ENCODE measurements at places on chromosomes 6 and 20. TPM values are rescaled to one million over a fixed set of nuclear protein-coding genes. Genes with fewer than 3 reads are reported as not detected.
A peak's percentile ranks its signal among the peaks of the same experiment; 100 is the strongest.

DNA sequence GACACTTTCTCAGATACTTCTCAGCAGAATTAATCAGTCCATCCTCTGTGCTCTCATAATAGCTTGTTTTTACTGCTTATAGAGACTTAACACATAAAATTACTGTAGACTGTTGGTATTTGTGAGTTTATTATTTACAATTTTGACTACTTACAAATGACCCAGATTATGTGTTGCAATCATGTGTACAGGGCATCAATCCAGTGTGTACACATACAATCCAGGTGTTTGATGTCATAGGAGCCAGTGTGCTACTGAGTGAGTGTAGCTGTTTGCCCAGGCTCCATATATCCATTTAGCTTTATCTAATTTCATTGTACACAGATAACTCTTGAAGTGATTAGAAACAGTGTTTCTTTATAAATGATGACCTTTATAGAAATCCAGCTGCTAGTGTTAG, 31.3 kb downstream of the TRMT11 start:
- H3K4me1 ChIP-seq: no peaks in the 10 kb centered on the region
- peaks cover 26% of the 10 kb centered on the region for H3K36me3 ChIP-seq
- H3K4me3 ChIP-seq: no peak overlapping the region
- no peaks in the 10 kb centered on the region for H3K27me3 ChIP-seq
- H3K27ac ChIP-seq: no peak overlapping the region

DNA sequence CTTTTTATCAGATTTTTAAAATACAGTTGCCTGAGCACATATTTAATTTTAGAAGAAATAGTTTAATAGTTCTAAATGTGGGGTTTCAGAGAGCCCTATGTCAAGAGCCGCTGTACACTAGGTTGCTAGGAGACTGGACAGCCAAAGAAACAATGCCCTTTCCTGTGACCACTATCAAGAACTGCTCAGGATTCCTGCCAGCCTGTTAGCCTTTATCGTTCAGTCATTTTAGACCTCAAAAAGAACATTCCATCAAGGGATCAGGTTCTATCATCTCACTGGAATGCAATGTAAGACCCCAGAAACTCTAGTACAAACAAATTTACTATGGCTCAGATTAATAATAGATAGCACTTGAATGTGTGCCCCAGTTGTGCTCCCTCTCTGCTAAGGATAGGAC, 181.2 kb upstream of the CCN2 start:
- no peaks in the 10 kb centered on the region for H3K36me3 ChIP-seq
- peak overlapping the region; percentile 88 for H3K27ac ChIP-seq
- peaks cover 43% of the 10 kb centered on the region for H3K4me1 ChIP-seq
- H3K4me3 ChIP-seq: no peak overlapping the region
- DNase-seq: no peak

- no peak for DNase-seq
- no peak overlapping the region for H3K27ac ChIP-seq
- no peak overlapping the region for H3K4me3 ChIP-seq
- H3K27me3 ChIP-seq: no peaks in the 10 kb centered on the region
- H3K4me1 ChIP-seq: no peaks in the 10 kb centered on the region
Measured at GRCh38 chr6:142014515-142014914, 118.2 kb upstream of the GJE1 start.

The ZSCAN31 gene
- total RNA-seq: 13.1 TPM

DNA sequence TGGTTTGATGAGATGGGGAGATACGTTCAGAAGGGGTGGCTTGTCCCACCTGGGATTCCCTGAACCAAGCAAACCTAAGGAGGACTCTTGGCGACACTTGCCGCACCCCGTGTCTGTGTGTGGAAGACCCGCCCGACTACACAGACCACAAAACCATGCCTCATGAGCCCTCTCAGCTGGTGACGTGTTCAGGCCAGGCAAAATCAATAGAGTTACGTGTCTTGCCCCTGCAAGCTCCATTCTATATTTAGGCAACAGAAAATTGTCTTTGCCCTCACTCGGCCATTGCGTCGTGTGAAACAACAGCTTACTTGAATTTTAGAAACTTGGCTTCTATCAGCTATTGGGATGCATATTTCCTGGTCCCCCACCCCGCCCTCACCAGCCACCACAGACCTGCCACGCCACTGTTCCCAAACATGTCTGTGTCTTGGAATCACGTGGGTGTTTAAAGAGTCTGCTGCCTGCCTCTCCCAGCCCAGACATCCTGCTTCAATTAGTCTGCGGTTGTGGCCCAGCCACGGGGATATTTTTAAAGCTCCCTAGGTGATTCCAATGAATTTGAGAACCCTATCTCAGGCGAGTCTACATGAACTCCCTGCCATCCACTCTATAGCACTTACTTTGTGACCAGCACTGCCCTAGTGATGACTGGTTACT, 279.2 kb upstream of the EXOC2 start:
- DNase-seq: no peak
- H3K4me1 ChIP-seq: no peaks in the 10 kb centered on the region
- H3K4me3 ChIP-seq: no peak overlapping the region

GRCh38 chr6:24910961-24911725, 24.6 kb downstream of the RIPOR2 start:
- H3K27me3 ChIP-seq: no peaks in the 10 kb centered on the region
- H3K36me3 ChIP-seq: no peaks in the 10 kb centered on the region
- H3K4me3 ChIP-seq: peak overlapping the region; percentile 60
- H3K4me1 ChIP-seq: peaks cover 33% of the 10 kb centered on the region

- H3K27me3 ChIP-seq: no peaks in the 10 kb centered on the region
- no peaks in the 10 kb centered on the region for H3K4me1 ChIP-seq
- H3K36me3 ChIP-seq: no peaks in the 10 kb centered on the region
- no peak overlapping the region for H3K27ac ChIP-seq
Measured at GRCh38 chr6:127581576-127581975, 4.6 kb downstream of the C6orf58 start.

- DNase-seq: no peak
- H3K4me1 ChIP-seq: peaks cover 15% of the 10 kb centered on the region
- H3K4me3 ChIP-seq: no peak overlapping the region
- no peak overlapping the region for H3K27ac ChIP-seq
- H3K36me3 ChIP-seq: no peaks in the 10 kb centered on the region
Measured at GRCh38 chr20:8535403-8536261, 403.6 kb downstream of the PLCB1 start.

GRCh38 chr20:10014431-10014830, 20.4 kb upstream of the ANKEF1 start:
- H3K27ac ChIP-seq: no peak overlapping the region
- no peaks in the 10 kb centered on the region for H3K4me1 ChIP-seq
- no peak overlapping the region for H3K4me3 ChIP-seq

The ARFGEF2 gene
- 37.4 TPM for total RNA-seq

The FAM83C gene
- total RNA-seq: not detected

DNA sequence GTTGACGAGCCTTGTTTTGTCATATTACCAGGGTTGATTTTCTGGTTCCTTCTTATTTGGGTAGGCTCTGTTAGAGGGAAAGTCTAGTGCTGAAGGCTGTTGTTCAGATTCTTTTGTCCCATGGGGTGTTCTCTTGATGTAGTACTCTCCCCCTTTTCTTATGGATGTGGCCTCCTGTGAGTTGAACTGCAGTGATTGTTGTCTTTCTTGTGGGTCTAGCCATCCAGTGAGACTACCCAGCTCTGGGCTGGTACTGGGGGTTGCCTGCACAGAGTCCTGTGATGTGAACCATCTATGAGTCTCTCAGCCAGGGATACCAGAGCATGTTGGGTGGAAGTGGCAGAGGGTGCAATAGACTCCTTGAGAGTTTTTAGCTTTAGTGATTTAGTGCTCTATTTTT, 680.6 kb downstream of the RFPL4B start:
- DNase-seq: no peak
- H3K4me3 ChIP-seq: no peak overlapping the region
- H3K4me1 ChIP-seq: no peaks in the 10 kb centered on the region
- H3K36me3 ChIP-seq: no peaks in the 10 kb centered on the region
- H3K27me3 ChIP-seq: no peaks in the 10 kb centered on the region
- no peak overlapping the region for H3K27ac ChIP-seq

DNA sequence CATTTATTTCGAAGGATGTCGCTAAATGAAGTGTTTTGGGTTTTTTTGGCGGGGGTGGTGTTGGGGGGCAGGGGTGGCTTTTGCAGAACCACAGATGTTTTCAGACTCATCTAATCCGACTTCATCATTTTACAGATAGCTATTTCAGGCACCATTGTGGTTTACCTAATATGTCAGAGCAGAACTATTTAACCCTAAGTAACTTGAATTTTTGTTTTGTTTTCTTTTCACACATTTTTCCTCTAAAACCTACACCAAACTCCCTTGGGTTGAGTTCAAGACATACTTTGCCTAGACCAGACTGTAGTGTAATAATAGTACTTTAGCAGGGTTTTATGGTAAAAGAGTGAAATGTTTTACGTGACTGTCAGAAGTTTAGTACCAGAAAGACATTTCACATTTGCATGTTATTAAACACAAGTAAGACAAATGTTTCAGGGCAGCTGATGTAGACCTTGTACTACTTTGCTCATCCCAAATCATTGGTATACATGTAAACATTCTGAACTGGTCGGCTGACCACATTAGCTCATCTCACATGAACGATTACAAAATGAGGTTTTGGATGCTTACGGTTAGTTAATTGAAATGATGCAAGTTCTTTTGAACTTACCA, 37.7 kb downstream of the MAP3K4 start:
- H3K4me3 ChIP-seq: no peak overlapping the region
- H3K27me3 ChIP-seq: no peaks in the 10 kb centered on the region
- peaks cover 12% of the 10 kb centered on the region for H3K4me1 ChIP-seq
- H3K27ac ChIP-seq: no peak overlapping the region
- no peak for DNase-seq
- H3K36me3 ChIP-seq: peaks cover 2% of the 10 kb centered on the region

- no peaks in the 10 kb centered on the region for H3K36me3 ChIP-seq
- DNase-seq: no peak
- no peak overlapping the region for H3K4me3 ChIP-seq
- no peaks in the 10 kb centered on the region for H3K27me3 ChIP-seq
- H3K4me1 ChIP-seq: peaks cover 23% of the 10 kb centered on the region
Measured at GRCh38 chr6:112007805-112008204, 46.1 kb upstream of the CCN6 start.

GRCh38 chr6:169188051-169188470, 65.6 kb downstream of the THBS2 start:
- no peak for DNase-seq
- H3K27me3 ChIP-seq: no peaks in the 10 kb centered on the region
- H3K27ac ChIP-seq: no peak overlapping the region
- peaks cover 25% of the 10 kb centered on the region for H3K4me1 ChIP-seq

DNA sequence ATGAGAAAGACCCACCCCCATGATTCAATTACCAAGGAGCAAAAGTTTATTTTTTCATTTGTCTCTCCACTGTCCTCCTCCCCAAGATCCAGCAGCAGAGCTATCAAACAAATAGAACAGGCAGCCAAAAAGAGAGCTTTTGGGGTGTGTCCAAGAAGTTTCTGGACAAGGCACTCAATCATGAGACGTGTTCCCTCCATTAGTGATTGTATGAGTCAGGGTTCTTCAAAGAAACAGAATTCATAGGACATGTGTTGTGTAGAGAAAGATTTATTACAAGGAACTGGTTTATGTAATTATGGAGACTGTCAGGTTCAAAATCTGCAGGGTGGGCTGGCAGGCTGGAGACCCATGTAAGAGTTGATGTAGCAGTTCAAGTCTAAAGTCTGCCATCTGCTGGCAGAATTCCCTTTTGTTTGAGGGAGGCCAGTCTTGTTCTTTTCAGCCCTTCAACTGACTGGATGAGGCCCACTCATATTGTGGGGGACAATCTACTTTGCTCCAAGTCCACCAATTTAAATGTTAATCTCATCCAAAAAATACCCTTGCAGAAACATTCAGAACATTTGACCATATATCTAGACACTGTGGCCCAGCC, 248.1 kb upstream of the OPRM1 start:
- H3K27me3 ChIP-seq: no peaks in the 10 kb centered on the region
- no peak overlapping the region for H3K27ac ChIP-seq
- H3K36me3 ChIP-seq: no peaks in the 10 kb centered on the region
- H3K4me1 ChIP-seq: no peaks in the 10 kb centered on the region

DNA sequence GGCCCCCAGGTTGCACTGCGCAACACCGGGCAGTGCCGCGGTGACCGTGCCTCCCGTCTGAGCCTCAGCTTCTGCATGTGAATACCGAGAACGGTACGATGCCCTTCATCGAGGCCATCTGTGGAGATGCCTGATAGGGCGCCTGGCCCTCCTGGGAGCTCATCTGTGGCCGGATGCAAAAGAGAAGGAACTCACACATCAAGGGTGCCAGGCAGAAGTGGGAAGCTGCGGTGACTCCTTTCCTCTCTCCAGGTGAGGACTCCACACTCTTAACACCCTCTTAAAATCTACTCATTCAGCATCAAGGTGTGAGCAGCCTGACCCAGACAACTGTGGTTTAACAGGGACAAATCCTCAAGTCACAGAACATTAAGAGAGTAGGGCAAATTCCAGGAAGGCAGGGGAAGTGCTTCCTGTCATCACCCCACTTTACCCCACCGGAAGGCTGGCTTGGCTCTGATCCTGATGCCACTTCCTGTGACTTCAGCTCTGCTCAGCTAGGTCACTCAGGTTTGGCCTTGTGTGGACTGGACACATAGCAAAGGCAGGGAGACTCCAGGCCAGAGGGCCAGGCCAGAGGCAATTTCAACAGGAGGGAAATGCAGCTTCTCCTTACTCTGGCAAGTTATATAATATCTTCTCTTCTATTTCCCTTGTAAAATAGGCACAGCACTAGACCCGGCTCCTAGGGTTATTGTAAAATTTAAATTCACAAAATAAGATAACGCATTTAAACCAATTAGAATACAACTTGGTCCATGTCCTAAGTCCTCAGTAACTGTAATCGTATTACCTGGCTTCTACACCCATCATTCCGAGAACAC, 69.4 kb downstream of the CPNE5 start:
- peaks cover 21% of the 10 kb centered on the region for H3K4me1 ChIP-seq
- no peaks in the 10 kb centered on the region for H3K27me3 ChIP-seq
- no peak for DNase-seq
- H3K27ac ChIP-seq: no peak overlapping the region
- no peak overlapping the region for H3K4me3 ChIP-seq

The ENPP1 gene
- total RNA-seq: 17.7 TPM

- no peak overlapping the region for H3K27ac ChIP-seq
- no peaks in the 10 kb centered on the region for H3K4me1 ChIP-seq
- no peaks in the 10 kb centered on the region for H3K36me3 ChIP-seq
Measured at GRCh38 chr6:10190042-10190441, 224.8 kb downstream of the TFAP2A start.

GRCh38 chr20:46599227-46599987, 49.0 kb upstream of the OCSTAMP start:
- no peaks in the 10 kb centered on the region for H3K4me1 ChIP-seq
- H3K4me3 ChIP-seq: no peak overlapping the region
- H3K27ac ChIP-seq: no peak overlapping the region
- no peaks in the 10 kb centered on the region for H3K27me3 ChIP-seq
- H3K36me3 ChIP-seq: no peaks in the 10 kb centered on the region
